Heart left ventricle (tissue), 16 donors: ENCODE measurements at places on chromosomes 6 and 20. TPM values are rescaled to one million over a fixed set of nuclear protein-coding genes. Genes with fewer than 3 reads are reported as not detected.

Gene PI16
- 36.2 TPM for total RNA-seq

Gene GTSF1L
- total RNA-seq: not detected

Gene SAMD3
- total RNA-seq: 0.18 TPM

Gene COL20A1
- not detected for total RNA-seq

Gene CLIC5
- total RNA-seq: 381 TPM

Gene IL17A
- total RNA-seq: not detected

Gene TBXT
- total RNA-seq: 0.25 TPM

Gene ARMC12
- total RNA-seq: 0.72 TPM

Gene USP49
- total RNA-seq: 2.5 TPM

Gene SPINT3
- not detected for total RNA-seq

Gene LY6G6C
- total RNA-seq: not detected

Gene MRPL14
- total RNA-seq: 44.1 TPM

Gene UBE2C
- total RNA-seq: not detected
